SW480 (cell line): ENCODE measurements at places on chromosomes 5 and 9.

DNA sequence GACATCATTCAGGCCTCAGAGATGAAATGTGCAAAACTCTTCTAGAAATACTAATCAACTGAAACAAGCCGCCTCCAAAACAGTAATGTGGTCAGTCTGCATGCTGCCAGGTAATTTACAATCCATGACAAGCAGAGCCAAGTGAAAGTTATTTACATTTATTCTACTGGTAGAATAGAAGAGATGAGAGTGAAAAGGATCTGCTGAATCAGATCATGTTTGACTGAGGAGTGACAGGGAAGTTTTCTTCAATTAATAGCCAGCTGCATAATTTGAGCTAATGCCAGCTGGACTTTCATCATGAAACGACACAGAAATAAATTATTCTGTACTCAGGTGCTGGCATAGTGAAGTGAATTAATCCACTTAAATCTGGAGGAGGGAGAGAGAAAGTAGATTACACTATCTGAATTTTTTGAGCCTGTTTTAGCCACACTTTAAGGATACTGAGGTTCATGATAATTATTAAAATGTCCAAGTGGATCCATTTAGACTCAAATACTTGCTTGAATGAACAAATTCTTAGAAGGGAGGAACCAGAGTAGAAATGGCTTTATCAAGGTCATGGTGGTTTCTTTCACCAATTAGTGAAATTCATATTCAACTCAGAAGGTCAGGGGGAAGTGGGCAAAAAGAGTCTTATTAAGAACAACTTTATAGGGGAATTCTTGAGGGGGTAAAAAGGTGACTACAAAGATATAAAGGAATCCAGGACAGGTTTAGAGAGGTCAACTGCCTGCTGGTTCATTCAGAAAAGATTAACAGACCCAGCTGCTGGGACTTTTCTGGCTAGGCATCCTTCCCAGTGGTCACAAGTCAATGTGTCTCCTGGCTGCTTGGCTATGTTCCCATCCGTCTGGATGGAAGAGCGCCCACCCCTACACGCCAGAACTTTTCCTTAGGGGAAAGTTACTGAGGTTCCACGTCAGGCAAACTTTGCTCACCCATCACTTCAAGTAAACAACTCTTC lies 350.4 kb downstream of the PDE4D start:
- DNase-seq, result no peak

DNA sequence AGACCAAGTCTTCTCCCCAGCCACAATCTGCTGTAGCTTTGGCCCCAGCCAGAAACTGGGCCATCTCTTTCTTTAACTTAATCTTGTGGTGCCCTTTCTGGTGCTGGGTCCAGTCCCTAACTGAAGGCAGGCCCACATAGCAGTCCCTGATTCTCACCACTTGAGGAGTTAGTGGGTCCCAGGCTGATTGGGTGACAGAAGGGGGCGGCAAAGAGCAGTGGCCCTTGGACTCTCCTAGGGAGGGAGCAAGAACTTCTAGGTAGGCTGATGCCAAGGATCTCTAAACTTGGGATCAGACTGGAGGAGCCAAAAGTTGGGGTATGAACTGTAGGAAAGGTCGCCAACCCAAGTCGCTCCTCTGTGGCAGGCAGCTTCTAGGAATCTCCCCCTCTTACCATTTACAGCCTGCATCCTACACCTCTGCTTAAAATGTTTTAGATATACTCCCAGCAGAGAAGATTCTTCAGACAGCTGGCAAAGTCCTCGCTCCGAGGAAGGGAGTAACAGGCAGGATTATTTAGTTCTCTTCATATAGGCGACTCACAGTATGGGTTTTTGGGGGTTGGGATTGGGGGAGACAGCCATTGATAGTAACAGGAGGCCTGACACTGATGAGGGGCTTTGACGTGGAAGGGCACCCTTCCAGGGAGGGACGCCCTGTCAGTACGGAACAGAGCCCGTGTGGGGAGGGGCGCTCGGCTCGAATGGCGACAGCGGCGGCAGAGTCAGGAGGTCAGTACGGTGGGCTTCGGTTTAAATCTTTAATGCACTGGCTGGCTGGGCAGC lies 2.0 kb upstream of the CCL27 start:
- peak; percentile 62 for DNase-seq

DNA sequence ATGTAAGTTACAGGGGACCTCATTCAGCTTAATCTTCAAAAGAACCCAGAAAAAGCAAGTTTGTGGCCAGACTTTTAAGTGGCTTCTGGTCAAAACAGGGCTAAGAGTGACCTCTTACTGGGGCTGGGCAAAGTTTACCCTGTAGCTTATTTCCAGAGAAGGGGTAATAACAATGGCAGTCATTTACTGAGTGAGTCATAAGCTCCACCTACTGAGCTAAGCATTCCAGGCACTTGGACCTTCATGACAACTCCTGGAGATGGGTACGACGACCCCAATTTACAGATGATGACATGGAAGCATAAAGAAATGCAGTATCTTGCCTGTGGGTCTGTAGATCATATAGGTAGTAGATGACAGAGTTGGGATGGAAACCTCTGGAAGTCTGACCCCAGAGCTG lies 4.7 kb upstream of the GPR151 start:
- DNase-seq, result peak; percentile 53

DNA sequence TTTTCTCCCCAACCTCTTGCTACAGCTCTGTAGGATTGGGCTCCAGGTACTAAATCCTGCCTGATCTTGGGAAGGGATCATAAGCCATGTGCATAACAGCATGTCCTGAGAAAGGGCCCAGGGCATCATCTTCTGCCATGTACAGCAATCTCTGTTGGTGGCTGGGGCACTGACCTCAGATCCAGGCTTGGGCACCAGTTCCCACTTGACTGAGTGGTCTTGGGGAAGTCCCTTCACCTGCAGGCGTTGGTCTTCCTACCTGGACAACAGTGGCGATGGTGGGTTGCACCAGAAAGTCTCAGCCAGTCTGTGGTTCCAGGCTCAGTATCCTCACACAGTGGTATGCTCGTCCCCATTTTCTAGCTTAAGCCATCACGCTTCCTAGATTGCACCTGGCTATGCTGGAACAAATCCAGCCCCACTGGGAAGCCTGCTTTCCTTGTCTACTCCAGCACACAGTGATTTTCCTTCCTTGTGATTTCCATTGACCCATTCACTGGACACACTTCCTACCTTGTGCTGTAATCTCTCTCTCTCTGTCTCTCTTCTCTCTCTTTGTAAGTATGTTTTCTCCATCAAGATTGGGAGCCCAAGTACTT lies 121.7 kb upstream of the PITX1 start:
- no peak for DNase-seq
